ENCODE measurements at places on chromosomes 6 and 20. TPM values are rescaled to one million over a fixed set of nuclear protein-coding genes. Genes with fewer than 3 reads are reported as not detected.
A peak's percentile ranks its signal among the peaks of the same experiment; 100 is the strongest.

Gene TRIM40
- not detected for total RNA-seq

GRCh38 chr6:25303254-25303653 lies 24.1 kb downstream of the CARMIL1 start:
- DNase-seq, result no peak

DNA sequence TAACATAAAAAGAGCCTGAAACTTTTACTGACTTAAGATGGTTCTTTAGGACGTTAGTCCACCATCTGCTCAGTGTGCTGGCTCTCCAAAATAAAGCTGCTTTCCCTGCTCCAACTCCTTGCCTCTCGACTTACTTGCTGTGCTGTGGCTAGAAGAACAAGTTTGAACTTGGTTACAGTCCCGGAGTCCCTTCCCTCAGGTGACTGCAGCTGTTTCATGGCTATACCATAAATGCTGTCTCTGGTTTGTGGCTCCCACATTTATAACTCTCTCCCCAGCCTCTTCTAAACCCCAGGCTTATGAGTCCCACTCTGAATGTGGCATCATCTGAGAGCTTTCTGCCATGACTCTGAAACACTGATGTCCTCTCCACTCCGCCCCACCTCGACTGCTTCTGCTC lies 306.4 kb upstream of the PRND start:
- no peak for DNase-seq

- DNase-seq, result no peak
These were observed 599.4 kb upstream of the CITED2 start for GRCh38 chr6:139973669-139974344.

- no peak for DNase-seq
These were observed 104.0 kb downstream of the PHACTR3 start for GRCh38 chr20:59708326-59708725.

Gene PSORS1C2
- total RNA-seq, result 0.07 TPM

DNA sequence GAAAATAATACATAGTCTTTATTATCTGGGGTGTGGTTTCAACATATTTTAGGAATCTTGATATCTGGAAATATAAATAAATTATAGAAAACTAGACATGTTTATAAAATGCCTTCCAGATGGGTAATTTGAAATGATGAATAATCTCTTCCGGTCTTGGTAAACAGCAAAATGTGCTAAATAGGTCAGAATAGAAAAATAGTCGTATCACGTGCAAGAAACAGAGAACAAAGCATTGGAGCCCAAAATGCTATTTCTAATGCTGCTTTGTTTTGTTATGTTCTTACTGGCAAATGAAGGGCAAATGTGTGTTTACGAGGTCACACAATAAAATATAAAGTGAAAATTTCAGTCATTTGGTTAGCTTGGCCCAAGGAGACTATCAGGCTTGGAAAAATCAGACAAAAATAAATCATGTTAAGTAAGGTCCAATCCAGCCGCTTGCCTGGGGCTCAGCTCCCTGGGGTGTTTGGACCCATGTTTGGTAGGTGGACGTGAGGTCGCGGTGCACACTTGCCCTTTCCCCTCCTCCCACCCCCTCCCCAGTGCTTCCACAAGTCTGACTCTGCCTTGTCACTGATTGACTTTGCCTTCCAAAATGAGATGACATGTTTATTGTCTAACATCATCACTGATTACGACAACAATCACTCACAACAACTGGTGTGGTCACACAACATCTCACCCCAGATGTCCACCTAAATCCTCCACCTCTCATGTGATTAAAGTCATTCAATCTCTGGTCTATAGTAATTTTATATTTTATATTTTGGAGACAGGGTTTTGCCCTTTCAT lies 56.0 kb downstream of the RIN2 start:
- DNase-seq, result no peak

GRCh38 chr6:108502832-108503231 lies 57.9 kb upstream of the FOXO3 start:
- no peak for DNase-seq

GRCh38 chr6:158154816-158155215 lies 13.2 kb downstream of the SERAC1 start:
- DNase-seq, result no peak

Gene RCAN2
- total RNA-seq, result 2.8 TPM

GRCh38 chr20:38187517-38187916 lies 22.4 kb upstream of the TGM2 start:
- DNase-seq, result peak; percentile 54

- no peak for DNase-seq
These were observed 107.5 kb upstream of the PRSS16 start for GRCh38 chr6:27139756-27140579.

DNA sequence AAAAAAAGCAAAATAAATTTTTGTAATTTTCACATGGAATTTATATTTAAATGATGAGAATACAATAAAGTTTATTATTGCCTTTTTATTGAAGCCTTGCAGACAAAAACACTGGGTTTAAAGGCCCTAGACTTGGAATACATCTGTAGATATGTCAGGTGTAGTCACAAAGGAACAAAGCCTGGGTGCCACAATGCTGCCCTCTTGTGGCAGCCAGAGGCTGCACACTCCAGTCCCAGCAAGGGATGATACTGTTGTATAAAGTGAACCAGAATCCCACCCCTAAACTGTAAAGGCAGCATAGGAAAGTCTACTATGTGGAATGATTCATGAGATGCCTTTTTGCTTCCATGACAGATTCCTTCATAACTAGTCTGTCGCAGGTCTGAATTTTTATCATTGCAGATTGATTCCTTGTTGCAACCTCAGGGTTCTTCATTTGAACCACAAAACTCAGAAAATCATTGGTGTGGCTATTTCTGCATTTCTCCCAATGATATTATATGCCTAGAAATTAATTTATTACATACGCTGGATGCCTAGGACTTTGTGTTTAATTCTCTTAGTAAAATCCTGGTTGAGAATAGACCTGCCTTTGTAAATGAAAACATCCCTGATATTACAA lies 37.0 kb downstream of the MAK start:
- DNase-seq, result peak; percentile 81

GRCh38 chr6:110357664-110358552 lies at the start of gene METTL24:
TSS of gene METTL24 (minus strand) at chr6:110358349. CDS start at chr6:110358272, 77 bp downstream.
- DNase-seq, result peak; percentile 86

DNA sequence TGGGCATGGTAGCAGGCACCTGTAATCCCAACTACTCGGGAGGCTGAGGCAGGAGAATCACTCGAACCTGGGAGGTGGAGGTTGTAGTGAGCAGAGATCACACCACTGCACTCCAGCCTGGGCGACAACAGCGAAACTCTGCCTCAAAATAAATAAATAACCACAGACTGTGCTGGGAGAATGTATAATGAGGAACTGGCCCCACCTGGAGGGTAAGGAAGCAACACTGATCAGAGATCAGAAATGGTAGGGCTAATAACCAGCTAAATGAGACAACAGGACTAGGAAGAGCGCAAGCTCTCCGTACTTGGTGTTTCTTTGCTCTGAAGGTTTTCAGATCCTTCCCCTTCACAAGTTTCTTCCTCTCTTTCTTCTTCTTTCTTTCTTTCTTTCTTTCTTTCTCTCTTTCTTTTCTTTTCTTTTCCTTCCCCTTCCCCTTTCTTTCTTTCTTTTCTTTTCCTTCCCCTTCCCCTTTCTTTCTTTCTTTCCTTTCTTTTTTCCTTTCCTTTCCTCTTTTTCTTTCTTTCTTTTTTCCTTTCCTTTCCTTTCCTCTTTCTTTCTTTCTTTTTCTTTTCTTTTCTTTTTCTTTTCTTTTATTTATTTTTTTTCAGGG lies 14.6 kb downstream of the CCM2L start:
- DNase-seq, result no peak

- no peak for DNase-seq
These were observed 208.4 kb upstream of the MARCKS start for GRCh38 chr6:113648698-113649097.

Measured in H7 (cell line).